Activated CD4-positive, CD25-positive, alpha-beta regulatory T cell treated with anti-CD3 and anti-CD28 coated beads, Interleukin-2, amount 50 U/mL, for 72 hours (primary cell): ENCODE measurements at places on chromosomes 11 and 22.
A peak's percentile ranks its signal among the peaks of the same experiment; 100 is the strongest.

DNA sequence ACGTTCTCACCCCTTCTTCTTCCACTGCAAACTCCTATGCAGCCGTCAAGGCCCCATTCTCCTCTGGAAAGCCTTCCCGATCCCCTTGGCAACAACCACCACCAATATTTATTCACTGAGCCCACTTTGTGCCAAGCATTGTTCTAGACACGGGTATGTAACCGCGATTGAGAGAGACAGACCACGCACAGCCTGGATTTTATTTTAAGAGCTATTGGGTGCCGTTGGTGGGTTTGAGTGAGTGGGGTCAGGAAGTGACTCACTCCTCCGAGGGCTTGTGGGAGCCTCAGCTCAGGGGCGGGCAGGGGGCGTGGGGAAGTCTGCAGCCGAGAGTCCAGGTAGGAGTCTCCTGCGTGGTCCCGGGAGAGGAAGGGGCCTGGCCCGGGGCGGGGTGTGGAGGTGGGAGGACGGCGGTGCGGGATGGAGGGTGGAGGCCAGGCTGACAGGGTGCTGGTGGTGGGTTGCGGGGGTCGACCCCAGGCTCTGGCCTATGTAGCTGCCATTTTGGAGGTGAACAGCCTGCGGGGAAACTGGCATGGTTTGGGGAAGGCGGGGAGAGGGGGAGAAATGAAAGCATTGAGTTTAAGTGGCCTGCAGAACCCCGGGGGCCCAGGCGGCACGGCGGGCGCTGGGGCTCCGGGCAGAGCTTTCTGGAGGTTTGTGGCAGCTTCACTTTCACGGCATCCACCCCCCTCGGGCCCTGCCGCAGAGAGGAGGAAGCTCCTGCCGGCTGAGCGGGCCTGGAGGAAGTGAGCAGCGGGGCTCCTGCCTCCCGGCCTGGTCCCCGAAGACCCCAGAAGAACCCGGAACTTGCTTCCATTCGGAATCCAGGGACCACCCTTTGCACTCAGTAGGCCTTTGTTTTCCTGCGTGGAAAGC, 547 bp downstream of the PARVG start:
- DNase-seq, result peak; percentile 56

DNA sequence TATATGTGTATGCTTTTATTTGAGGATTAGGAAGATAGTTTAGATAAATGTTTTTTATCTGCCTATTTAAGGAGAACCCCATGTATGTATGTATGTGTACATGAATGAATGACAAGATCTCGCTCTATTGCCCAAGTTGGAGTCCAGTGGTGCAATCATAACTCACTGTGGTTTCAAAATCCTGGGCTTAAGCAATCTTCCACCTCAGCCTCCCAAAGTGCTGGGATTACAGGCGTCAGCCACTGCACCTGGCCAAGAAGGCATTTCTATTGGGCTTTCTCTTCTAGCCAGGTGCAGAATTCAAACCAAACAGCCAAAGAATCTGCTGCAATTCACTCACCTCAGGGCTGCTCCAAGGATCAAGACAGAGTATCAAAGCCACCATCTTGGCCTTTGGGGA, 25.5 kb upstream of the DGKZ start:
- no peak for DNase-seq

- no peak for DNase-seq
Measured at GRCh38 chr11:69270941-69271340, 23.0 kb upstream of the MYEOV start.

DNA sequence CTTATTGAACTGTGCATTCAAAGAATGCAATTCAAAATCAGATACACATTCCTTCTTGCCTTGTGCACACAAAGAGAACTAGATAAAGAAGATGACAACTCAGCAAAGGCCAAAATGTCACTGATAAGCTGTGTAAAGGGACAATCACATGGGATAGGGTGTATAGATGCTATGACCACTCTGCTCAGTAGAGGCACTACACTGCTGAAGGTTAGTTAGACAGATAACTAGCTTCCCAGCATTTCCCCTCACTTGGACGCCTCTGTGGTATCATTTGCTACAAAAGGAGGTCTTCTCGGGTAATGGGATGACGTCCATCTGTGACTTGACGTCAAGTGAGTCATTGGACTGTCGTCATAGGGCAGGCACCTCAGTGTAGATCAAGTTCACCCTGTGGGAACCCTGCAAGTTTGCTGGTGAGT, 424.9 kb upstream of the CCDC90B start:
- no peak for DNase-seq

DNA sequence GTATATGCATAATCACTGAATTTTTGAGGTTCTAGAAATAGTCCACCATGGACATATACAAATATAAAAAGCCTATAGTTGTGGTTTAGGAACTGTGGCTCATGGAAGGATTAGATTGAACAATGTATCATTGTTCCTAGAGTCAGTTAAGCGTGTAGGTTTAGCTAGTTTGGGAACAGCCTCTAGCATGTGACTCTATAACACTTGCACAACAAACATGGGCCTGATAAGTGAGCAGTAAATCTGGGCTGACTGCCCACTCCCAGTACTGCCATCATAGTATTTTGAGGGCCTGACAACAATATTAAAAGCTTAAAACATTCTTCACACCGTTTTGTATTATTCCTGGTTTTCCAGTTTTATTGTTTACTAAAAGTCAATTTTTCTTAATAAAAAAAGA, 47.0 kb downstream of the YAP1 start:
- DNase-seq, result no peak

DNA sequence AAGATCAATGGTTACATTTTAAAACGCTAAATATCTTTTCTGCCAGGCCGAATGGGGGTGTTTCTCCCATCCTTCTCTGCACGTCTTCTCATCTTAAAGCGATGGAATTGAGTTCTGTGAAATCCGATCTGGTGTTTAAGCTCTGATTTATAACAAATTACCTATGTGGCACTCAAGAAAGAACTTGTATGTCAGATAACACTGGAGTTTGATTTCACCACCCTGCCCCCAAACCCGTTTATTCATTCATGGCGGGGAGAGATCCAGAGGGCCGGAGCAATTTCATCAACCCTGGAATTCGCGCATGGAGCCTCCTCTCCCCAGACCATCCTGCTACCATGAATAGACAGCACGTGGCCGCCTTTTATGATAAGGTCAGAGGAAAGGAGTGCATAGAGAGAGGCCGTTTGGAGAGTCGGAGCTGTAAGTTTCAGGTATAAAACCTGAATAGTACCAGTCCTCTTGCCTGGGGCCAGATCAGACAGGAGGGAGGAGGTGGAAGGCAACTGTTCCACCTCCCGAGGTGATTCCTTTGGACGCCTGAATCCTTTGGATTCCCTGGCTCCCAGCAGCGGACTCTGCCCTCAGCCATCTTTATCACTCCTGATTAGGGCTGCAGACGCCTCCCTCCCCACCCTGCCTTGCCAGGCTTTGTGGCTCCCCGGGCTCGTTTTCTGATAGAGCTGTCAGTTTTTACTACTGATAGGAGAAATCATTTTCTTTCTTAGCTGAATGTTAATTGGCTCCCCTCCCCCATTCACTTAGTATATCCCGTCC, 27.3 kb upstream of the NFAM1 start:
- no peak for DNase-seq

DNA sequence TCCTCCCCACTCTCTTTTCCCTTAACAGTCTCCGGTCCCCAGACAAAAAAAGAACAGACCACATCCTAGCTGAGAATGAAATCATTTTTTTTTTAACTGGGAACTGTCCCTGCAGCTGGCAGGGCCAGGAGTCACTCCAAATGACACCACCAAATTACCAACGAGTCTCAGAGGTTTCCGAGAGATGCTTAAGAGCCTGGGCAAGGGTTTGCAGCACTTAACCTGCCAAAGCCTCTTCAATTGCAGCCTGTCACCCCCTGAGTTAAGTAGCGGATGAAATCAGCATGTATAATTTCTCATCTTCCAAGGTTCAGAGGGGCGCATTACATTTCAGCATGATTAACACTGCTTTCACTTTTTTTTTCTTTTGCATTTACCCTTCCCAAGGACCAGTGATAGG, 71.8 kb downstream of the TENM4 start:
- no peak for DNase-seq

GRCh38 chr11:35511666-35512065, 13.8 kb downstream of the PAMR1 start:
- no peak for DNase-seq

- DNase-seq, result no peak
Measured at GRCh38 chr11:28874706-28875105, 766.5 kb downstream of the METTL15 start.

- no peak for DNase-seq
Measured at GRCh38 chr11:115527534-115528125, 23.4 kb upstream of the CADM1 start.

- DNase-seq, result no peak
Measured at GRCh38 chr11:92929653-92930052, 39.8 kb upstream of the MTNR1B start.

- no peak for DNase-seq
Measured at GRCh38 chr11:107651672-107652071, 60.2 kb downstream of the SLN start.

- no peak for DNase-seq
Measured at GRCh38 chr11:90803831-90804230, 581.0 kb upstream of the CHORDC1 start.

- DNase-seq, result no peak
Measured at GRCh38 chr22:49070501-49070900, 757.2 kb downstream of the BRD1 start.

- no peak for DNase-seq
Measured at GRCh38 chr11:96246718-96247552, 96.1 kb downstream of the MAML2 start.

- peak; percentile 35 for DNase-seq
Measured at GRCh38 chr11:86632499-86633269, 39.7 kb downstream of the ME3 start.

DNA sequence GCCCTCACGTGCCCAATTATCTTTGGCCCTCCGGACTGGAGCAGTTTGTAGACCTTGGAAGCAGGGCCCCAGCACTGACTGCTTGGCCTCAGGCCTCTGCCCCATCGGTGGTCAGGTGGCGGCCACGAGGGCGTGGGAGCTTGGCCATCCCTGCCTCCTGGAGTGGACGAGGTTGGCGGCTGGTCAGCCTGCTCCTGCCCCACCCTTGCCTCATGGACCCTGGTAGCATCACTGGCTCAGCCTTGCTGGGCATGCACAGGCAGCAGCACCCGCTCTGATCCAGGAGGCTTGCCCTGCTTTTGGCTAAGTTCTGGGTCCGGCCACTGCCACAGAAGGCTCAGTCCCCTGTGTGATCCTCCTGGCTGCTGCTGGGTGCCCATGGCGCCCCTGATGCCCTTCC, 4.1 kb downstream of the KRTAP5-3 start:
- DNase-seq, result no peak
